ENCODE measurements at places on chromosomes 5 and 9.
A peak's percentile ranks its signal among the peaks of the same experiment; 100 is the strongest.

DNA sequence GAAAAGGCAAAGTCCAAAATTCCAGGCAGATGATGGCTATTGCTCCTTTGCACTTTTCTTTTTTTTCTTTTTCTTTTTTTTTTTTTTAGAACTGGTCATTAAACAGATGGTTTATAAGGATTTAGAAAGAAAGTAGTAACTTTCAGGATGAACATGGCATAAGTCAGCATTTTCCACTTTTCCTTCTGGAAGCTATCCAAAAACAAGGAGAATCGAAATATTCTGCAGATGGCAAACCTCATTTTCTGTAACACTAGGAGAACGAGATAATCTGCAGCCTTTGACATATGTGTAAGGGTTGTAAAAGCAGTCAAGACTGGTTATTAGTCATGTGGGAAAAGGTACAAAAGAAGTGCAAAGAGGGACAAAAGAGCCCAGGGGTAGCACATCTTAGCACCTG is 69.1 kb upstream of the PUM3 start:
- no peak for DNase-seq

DNA sequence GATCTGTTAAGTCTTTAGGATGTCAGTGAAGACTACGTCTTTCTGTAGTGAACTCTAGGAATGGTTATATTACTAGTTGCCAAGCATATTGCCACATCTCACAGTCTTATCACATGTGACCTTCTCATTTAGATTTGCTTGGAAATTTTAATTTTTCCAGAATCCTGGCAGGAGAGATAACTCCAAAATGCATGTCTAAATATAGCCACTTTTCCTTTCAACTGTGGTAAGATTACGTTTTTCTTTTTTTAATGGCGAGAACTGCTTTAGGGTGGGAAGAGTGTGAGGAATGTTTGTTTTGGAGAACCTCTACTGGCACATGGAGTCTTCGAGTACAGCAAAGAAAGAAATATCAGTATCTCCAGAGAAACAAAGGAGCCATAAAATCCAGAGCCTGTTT is 91.7 kb upstream of the ADAMTSL1 start:
- DNase-seq, result no peak

DNA sequence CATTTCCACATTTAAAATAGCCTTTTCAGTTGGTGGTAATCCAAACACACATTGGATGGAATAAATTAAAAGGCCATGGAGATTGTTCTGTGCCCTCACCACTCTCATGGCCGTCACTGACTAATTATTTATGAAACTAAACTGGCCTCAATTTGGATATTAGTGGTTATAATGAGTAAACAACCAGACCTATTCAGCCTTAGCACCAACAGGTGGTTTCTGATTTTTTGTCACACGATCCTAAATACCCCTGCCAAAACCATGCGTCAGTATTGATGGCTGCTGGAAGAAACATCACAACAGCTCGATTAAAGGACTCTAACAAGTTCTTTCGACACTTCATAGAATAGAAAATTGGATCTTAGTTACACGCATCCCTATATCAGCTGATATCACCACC is 276.0 kb upstream of the DAP start:
- DNase-seq, result no peak

- DNase-seq, result peak; percentile 57
These were observed 217.7 kb upstream of the TBCA start for GRCh38 chr5:77993855-77994318.

DNA sequence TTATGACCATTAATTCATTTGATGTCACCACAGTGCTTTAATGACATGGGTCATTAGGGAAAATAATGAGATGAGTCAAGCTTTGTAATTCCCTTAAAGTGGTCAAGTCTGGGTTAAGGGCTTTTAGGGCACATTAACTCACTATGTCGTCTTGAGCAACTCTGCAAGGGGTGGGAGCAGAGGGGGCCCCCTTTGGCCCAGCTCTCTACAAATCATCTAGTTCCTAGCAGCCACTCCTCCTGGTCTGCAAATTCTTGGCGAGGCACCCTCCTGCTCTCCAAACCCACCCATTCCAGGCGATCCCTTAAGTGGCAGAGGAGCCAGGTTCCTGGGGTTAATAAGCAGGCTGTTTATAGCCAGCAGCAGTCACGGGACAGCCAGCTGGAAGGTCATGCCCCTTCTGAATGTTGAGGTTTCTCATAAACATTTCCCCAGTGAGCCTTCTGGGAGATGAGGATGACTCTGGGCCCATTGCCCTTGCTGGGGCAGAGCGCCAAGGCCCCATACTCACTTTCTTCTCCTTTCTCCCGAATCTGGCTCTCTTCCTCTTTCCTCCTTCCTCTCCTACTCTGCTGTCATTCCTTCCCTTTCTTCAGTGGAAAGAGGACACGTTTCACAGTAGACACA is 14.3 kb upstream of the GPX3 start:
- DNase-seq, result peak; percentile 44

DNA sequence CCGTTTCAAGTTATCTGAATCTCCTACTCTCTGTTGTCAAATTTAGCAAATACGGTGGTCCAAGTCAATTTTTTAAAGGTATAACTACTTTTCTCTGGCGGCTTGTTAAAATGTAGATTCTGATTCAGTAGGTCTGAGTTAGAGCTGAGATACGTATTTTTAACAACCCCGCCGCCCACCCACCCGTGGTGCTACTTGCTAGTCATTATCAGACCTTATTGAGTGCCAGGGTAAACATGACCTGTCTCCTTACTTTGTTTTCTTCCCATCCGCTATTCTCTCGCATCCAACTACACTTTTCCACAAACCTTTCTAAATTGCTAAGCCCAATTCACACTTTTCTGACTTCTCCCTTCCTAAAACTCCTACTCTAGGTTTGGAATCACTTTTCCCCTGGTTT is 694 bp upstream of the PLAA start:
- DNase-seq, result no peak

- DNase-seq, result no peak
These were observed 75.7 kb downstream of the NR6A1 start for GRCh38 chr9:124695280-124695890.

- DNase-seq, result no peak
These were observed 19.2 kb downstream of the DAPK1 start for GRCh38 chr9:87516926-87517290.

- DNase-seq, result no peak
These were observed 24.8 kb downstream of the GRIA1 start for GRCh38 chr5:153515301-153515700.

DNA sequence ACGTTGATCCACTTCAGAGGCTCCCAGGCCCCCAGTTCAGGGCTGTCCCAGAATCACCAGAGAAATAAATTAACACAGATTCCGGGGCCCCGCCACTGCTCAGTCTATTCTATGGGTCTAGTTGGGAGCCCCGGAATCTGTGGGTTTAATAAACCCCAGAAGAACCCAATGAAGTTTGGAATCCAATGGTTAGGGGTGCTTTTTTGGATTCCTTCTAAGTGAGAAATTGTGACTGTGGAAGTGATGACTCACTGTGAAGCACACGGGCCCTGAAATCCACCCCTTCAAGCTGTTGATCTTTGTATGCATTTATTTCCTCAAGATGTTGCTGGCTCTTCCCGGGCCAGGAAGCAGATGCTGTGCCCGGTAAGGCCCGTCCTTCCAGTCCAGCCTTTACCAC is 57.3 kb upstream of the SLC28A3 start:
- DNase-seq, result no peak

DNA sequence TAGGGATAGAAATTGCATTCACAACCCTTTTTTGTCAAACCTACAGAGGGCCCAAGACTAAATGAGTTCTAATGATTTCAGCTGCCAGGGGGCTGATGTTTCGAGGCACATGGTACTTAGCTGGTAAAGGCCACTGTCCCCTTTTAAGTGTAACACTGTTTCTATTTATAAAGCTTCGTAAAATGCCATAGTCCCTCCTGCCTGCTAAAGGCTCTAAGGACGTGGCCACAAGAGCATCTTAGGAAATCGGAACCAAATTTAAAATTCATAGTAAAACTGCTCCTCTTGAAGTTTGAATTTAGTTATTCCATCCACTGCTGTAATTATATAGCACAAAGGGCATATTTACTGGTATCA is 170.3 kb upstream of the WWC1 start:
- peak; percentile 44 for DNase-seq

DNA sequence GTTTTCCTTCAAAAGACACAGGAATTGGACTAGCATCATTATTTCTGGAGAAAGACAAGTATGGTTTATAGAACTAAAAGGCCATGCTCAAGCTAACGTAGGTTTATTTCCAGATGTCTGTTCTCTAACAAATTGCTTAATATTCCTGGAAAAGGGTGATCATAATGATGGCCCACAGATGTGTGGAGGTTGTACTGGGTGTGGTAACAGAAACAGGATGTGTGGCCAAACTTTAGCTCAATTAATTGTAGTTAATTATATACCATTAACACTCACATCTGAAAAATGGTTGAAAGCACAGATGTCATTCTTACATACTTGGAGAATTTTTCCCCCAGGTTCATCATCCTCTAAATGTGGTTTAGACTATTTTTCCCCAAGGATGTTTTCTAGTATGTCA is 292.7 kb upstream of the RASA1 start:
- DNase-seq, result no peak

DNA sequence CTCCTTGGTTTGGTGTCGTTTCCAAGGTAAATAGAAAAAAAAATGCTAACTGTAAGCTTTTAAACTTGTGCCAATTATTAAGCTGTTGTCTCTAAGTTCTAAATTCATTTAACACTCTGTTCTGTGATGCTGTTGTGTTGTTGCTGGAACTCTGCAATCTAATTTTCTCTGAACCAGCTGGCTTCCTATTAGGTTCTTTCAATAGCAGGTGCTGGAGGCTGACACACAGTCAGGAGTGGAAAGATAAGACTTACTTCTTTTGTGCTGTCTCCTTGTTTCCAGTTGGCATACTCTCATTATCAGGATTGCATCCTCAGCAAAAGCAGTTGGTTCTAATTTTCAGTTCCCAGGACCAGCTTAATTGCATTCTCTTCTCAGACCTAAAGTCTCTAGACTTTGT is 1252.6 kb upstream of the NUDT12 start:
- DNase-seq, result peak; percentile 9

DNA sequence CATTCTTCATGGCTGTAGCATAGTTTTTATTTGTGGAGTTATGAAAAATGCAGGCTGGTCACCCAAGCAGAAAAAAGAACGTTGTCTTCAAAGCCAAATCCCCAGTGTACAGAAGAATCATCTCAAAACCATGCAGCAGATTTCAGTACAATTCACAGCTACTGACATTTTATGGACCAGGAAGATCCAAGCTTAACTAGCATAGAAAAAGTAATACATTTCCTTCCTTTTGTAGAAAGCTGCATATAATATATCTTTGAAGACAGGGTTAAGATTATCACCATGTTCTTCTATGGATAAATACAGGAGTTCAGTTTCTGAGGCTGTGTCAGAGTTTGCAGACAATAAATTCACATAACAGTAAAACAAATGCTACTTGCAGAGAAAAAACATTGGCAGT is 1054.8 kb upstream of the C9orf72 start:
- DNase-seq, result peak; percentile 38

DNA sequence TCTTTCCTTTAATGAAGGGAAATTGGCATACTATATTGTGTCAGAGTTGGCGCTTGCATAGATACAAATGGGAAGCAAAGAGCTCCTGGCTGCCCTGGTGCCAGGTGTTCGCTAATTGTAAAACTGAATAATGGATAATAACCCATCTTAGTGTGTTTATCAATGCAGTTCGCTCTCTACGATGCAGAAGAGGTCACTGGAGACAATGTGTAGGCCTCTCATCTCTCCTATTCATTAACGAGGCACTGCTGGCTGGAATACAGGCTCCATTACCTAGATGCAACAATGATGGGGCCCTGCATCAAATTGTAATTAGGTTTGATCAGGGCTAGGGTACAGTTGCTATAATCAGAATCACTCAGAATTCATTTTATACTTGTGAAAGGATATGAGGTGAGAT is 171.0 kb downstream of the RMI1 start:
- DNase-seq, result peak; percentile 52

GRCh38 chr9:90423661-90424193 is 218.9 kb downstream of the DIRAS2 start:
- no peak for DNase-seq

DNA sequence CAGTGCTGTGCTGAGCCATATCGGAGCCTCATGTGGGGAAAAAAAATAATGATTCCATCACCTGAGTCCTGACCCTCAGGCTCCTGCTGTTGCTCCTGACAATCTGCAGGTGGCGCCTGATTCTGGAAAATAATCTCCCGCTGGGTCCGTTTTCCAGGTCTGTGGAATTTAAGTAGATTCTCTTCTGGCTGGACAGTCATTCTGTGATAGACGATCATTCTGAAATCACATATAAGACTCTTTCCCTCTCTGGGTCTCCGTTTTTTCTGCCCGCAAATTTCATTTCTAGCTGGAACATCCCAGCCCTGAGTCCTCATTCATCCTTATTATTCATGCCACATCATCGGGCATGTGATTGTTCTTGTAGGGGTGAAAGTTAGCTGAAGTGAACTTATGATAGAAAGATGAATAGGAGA is 22.1 kb upstream of the STXBP1 start:
- DNase-seq, result peak; percentile 91

GRCh38 chr9:121700165-121700831 is 48.9 kb downstream of the DAB2IP start:
- DNase-seq, result peak; percentile 67

DNA sequence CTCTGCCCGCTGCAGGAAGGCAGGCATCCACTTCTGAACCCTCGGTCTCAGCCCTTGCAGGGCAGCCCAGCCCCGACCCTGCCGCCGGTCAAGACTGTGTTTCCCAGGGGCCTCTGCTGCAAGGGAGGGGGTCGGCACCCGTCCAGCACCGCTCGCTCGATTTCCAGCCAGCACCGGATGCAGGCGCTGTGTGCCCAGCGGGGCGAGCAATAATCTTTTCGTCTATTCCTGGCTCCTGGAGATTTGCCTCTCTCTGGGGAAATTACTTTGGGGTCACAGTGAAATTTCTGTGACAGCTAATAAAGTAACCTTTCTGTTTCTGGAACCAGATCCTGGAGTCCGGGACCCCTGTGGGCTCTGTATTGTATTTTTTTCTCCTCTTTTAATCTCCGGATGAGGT is 155.3 kb downstream of the COL23A1 start:
- peak; percentile 78 for DNase-seq

GRCh38 chr9:97703437-97704344 is 6.6 kb upstream of the XPA start:
- DNase-seq, result no peak

- DNase-seq, result no peak
These were observed 153.1 kb downstream of the DROSHA start for GRCh38 chr5:31378838-31379237.

DNA sequence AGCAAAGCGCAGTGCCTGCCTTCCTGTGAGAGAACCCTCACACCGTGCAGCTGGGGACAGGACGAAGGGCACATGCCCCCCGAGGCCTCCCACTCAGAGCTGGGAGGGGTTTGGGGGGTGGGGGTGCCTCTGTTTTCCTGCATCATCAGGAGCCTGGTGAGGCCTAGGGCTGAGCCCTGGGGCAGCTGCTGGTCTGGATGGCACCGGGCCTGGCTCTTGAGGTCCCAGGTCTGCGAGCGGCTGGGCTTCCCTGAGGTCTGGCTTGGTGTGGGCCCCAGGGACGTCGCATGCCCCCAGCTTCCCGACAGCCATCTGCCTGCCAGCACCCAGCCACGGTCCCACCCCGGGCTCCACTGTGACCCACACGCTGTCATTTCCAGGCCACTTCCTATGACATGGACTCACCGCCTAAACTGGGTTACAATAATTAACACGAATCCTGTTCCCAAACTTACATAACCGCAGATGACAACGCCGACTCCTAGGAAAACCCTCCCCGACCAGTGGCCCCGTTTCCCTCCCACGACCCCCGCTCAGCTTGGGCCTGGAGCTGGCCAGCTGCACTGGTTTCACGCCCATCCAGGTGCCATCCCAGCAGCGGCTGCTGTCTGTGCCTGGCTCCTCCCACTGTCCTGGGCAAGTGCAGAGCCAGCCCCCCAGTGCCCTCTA is 8.7 kb downstream of the NACC2 start:
- DNase-seq, result no peak
